ENCODE measurements at places on chromosomes 4 and X. TPM values are rescaled to one million over a fixed set of nuclear protein-coding genes. Genes with fewer than 3 reads are reported as not detected.

- H3K36me3 ChIP-seq: no peaks in the 10 kb centered on the region
- no peaks in the 10 kb centered on the region for H3K27me3 ChIP-seq
- H3K4me3 ChIP-seq: no peak overlapping the region
These were observed 383.0 kb upstream of the GALNT7 start for GRCh38 chr4:172785613-172786012.

- H3K27me3 ChIP-seq: peaks cover 9% of the 10 kb centered on the region
- H3K27ac ChIP-seq: peak overlapping the region; percentile 99
- peak overlapping the region; percentile 94 for H3K4me3 ChIP-seq
- no peak for DNase-seq
- peaks cover 15% of the 10 kb centered on the region for H3K4me1 ChIP-seq
These were observed 516 bp upstream of the COX18 start for GRCh38 chr4:73070074-73070390.

- H3K27ac ChIP-seq: no peak overlapping the region
- H3K36me3 ChIP-seq: no peaks in the 10 kb centered on the region
- peaks cover 4% of the 10 kb centered on the region for H3K27me3 ChIP-seq
- H3K4me1 ChIP-seq: no peaks in the 10 kb centered on the region
- DNase-seq: no peak
- H3K4me3 ChIP-seq: no peak overlapping the region
These were observed 425.7 kb downstream of the PABPC4L start for GRCh38 chr4:133775881-133776280.

DNA sequence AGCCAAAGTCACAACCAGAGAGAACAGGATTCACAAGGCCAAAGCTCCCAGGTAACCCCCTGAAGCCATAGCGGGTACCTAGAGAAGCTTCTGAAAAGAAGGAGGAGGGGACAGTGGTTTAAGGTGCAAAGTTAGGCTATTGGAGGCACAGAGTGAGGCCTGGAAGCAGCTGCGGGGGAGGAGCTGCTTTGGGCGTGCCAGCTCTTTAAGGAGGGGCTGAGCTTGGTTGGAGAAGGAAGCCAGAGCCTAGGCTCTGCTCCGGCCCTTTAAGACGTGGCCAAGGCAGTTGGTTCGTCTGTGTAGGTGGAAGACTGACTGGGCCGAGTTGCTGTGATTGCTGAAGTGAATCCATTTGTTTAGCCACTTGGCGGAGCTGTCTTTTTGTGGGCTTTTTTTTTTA lies 1.5 kb downstream of the KLF8 start:
- H3K4me3 ChIP-seq: peak overlapping the region; percentile 87
- no peaks in the 10 kb centered on the region for H3K27me3 ChIP-seq
- peak; percentile 13 for DNase-seq

DNA sequence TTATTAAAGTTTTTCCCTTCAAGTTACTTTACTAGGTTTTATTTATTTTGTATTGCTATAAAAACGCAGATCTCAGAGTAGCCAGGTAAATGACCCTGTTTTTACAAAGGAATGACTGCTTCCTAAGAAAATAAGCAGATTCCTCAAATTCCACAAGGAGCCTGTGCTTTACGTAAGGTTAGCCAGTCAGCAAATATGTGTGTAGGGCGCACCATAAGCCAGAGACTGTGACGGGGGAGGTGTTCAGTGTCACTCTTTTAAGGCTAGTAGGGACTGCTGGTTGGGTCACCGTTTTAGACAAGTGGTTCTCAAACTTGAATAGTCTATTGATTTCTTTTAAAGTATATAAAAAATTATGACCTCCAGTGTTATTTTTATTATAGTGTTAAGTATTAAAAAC lies 119.9 kb downstream of the ANK2 start:
- no peak for DNase-seq
- H3K27me3 ChIP-seq: no peaks in the 10 kb centered on the region
- H3K27ac ChIP-seq: no peak overlapping the region
- H3K36me3 ChIP-seq: no peaks in the 10 kb centered on the region
- H3K4me3 ChIP-seq: no peak overlapping the region

- H3K27me3 ChIP-seq: no peaks in the 10 kb centered on the region
- no peak overlapping the region for H3K27ac ChIP-seq
- H3K4me1 ChIP-seq: no peaks in the 10 kb centered on the region
- no peak for DNase-seq
These were observed 17.8 kb upstream of the TLL1 start for GRCh38 chr4:165855191-165855590.

GRCh38 chr4:102537269-102537668 lies 36.1 kb downstream of the NFKB1 start:
- no peak overlapping the region for H3K4me3 ChIP-seq
- H3K27me3 ChIP-seq: peaks cover 2% of the 10 kb centered on the region
- no peaks in the 10 kb centered on the region for H3K4me1 ChIP-seq
- no peak overlapping the region for H3K27ac ChIP-seq
- H3K36me3 ChIP-seq: peaks cover 9% of the 10 kb centered on the region

- peaks cover 6% of the 10 kb centered on the region for H3K4me1 ChIP-seq
- no peaks in the 10 kb centered on the region for H3K27me3 ChIP-seq
- DNase-seq: no peak
- H3K4me3 ChIP-seq: no peak overlapping the region
- no peak overlapping the region for H3K27ac ChIP-seq
These were observed 72.8 kb downstream of the TSPAN5 start for GRCh38 chr4:98585596-98585995.

GRCh38 chrX:6228720-6229119 lies at the start of gene NLGN4X:
Gene NLGN4X, minus strand, starts transcription at chrX:6228867. Its CDS starts 77,401 bp downstream, at chrX:6151466.
- DNase-seq: peak; percentile 5
- peaks cover 9% of the 10 kb centered on the region for H3K4me1 ChIP-seq
- H3K4me3 ChIP-seq: peak within 1 kb of the TSS; percentile 96

DNA sequence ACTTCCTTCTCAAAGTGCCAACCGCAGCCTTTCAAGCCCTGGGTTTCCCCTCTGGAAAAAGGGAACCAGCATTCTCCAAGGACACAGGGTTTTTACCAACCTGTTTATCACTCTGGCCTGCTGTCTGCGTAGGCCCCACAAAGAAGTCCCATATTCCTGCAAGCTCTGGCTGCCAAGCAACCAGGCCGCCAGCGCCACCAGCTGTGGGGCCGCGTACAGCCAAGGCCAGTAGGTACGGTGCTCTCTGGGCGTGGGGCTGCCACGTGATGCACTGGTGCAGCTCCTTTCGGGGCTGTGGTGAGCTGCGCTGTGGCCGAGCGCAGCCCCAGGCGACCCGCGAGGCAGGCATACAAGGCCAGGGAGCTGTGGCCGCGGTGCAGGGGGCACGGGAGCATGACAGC lies 22.1 kb downstream of the LUZP4 start:
- no peak overlapping the region for H3K27ac ChIP-seq
- H3K4me1 ChIP-seq: no peaks in the 10 kb centered on the region
- no peak overlapping the region for H3K4me3 ChIP-seq

GRCh38 chr4:176805155-176805554 lies 12.4 kb upstream of the VEGFC start:
- no peaks in the 10 kb centered on the region for H3K27me3 ChIP-seq
- H3K4me1 ChIP-seq: no peaks in the 10 kb centered on the region
- no peak overlapping the region for H3K27ac ChIP-seq
- no peak for DNase-seq
- H3K4me3 ChIP-seq: no peak overlapping the region

- H3K4me1 ChIP-seq: peaks cover 9% of the 10 kb centered on the region
- no peak overlapping the region for H3K27ac ChIP-seq
These were observed 108.8 kb upstream of the STIM2 start for GRCh38 chr4:26751838-26752237.

GRCh38 chr4:76830612-76830963 lies 67.4 kb downstream of the SOWAHB start:
- DNase-seq: no peak
- no peak overlapping the region for H3K4me3 ChIP-seq
- peaks cover 1% of the 10 kb centered on the region for H3K27me3 ChIP-seq
- peaks cover 26% of the 10 kb centered on the region for H3K4me1 ChIP-seq

DNA sequence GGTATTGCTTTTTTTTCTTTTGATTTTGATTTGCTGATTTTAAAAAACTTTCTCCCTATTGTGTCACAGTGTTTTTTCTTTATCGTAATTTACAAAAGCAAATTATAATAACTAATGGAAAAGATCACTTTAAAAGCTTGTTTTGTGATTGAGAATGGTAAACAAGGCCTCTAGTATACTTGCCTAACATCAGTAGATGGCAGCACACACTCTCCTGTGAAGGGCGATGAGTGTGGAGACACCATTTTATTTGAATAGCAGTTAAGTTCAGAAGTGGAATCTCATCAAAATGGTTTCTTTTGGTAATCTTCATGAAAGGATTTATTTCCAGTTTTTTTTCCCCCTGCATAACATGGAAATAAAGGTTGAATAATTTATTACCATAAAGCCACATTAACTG lies 72.3 kb downstream of the PAK3 start:
- no peak overlapping the region for H3K4me3 ChIP-seq
- H3K4me1 ChIP-seq: peaks cover 14% of the 10 kb centered on the region
- peaks cover 3% of the 10 kb centered on the region for H3K27me3 ChIP-seq
- peak; percentile 7 for DNase-seq
- H3K36me3 ChIP-seq: no peaks in the 10 kb centered on the region
- no peak overlapping the region for H3K27ac ChIP-seq

GRCh38 chrX:45766981-45767501 lies 566.4 kb upstream of the DIPK2B start:
- H3K4me1 ChIP-seq: peaks cover 20% of the 10 kb centered on the region
- DNase-seq: no peak
- H3K36me3 ChIP-seq: no peaks in the 10 kb centered on the region
- no peak overlapping the region for H3K4me3 ChIP-seq

DNA sequence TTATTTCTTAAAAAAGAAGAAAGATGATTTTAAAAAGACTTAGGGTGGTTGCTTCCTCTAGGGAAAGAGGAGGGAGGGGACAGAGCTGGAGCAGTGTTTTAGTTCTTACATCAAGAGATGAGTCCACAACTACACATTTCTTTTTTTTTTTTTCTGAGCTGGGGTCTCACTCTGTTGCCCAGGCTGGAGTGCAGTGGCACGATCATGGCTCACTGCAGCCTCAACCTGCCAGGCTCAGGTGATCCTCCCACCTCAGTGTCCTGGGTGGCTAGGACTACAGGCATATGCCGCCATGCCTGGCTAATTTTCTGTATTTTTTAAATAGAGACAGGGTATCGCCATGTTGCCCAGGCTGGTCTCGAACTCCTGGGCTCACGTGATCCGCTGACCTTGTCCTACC lies 17.2 kb downstream of the SH3KBP1 start:
- H3K27ac ChIP-seq: no peak overlapping the region
- H3K4me1 ChIP-seq: peaks cover 46% of the 10 kb centered on the region
- H3K4me3 ChIP-seq: no peak overlapping the region
- H3K36me3 ChIP-seq: peaks cover 11% of the 10 kb centered on the region
- no peaks in the 10 kb centered on the region for H3K27me3 ChIP-seq

DNA sequence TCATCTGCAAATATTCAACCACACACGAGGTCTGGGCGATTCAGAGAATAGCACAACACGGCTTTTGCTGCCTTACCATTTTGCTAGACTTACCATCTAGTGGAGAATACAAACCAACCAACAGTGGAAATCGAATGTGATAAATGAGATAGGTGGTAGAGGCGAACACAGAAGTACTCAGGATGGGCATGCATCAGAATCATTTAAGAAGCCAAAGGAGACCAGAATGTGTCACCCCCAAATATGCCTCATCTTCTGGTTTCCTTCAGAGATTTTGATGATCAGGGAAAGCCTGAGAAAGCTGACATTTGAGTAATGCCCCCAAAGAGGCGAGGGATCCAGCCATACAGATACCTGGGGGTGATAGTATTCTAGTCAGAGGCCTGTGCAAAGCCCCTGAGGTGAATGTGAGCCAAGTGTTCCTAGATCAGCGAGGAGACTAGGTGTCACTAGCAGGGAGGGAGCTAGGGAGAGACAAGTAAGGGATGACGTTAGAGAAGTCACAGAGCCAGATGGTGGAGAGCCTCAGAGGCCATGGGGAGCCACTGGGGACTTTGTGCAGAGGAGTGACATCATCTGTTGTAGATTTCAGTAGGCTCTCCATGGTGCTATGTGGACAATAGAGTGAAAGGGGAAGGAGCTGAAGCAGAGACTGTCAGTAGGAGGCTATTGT lies 1.7 kb downstream of the MTMR1 start:
- H3K27me3 ChIP-seq: peaks cover 3% of the 10 kb centered on the region
- no peak overlapping the region for H3K4me3 ChIP-seq
- DNase-seq: no peak
- H3K36me3 ChIP-seq: peaks cover 4% of the 10 kb centered on the region

DNA sequence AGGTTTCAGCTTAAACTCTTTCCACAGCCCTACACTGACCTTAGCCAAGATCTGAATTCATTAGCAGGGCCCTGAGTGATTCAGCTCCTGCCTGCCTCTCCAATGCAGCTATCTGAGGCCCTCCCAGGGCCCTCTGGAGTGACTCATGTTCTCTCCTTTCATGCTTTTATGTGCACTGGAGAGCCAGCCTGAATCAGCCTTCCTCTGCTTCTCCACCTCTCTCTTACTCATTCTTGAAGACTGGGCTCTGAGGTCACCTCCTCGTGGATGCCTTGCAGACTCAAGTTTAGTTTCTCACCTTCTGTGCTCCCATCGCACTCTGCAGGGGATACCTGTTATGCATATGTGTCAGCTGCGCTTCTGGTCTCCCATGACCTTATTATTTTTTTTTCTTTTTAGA lies 3.1 kb upstream of the OCIAD2 start:
- DNase-seq: no peak
- H3K4me3 ChIP-seq: no peak overlapping the region
- no peak overlapping the region for H3K27ac ChIP-seq
- H3K4me1 ChIP-seq: peaks cover 15% of the 10 kb centered on the region
- H3K36me3 ChIP-seq: peaks cover 10% of the 10 kb centered on the region

The ADGRA3 gene
- 20.1 TPM for total RNA-seq

The FAM53A gene
- total RNA-seq: 1.8 TPM

The HPRT1 gene
- 10.5 TPM for total RNA-seq
